Aortic smooth muscle cell (primary cell): ENCODE measurements at places on chromosomes 12 and 14. TPM values are rescaled to one million over a fixed set of nuclear protein-coding genes. Genes with fewer than 3 reads are reported as not detected.

The PSMB11 gene
- total RNA-seq = not detected in 2 replicates

The METTL1 gene
- total RNA-seq = 3.6 and 5.5 TPM in 2 replicates

The VRTN gene
- total RNA-seq = not detected in 2 replicates

The SLC5A8 gene
- total RNA-seq = not detected in 2 replicates

The NGDN gene
- total RNA-seq = 42.3 and 42.7 TPM in 2 replicates

The SYNE3 gene
- 38.7 and 57.7 TPM in 2 replicates for total RNA-seq

The CCDC177 gene
- not detected in 2 replicates for total RNA-seq

The LALBA gene
- total RNA-seq = not detected in 2 replicates

The AMN gene
- total RNA-seq = not detected in 2 replicates

The MDGA2 gene
- total RNA-seq = not detected in 2 replicates

The GPR84 gene
- total RNA-seq = 0.06 TPM in 1 of 2 replicates, not detected in the other

The TAS2R42 gene
- not detected in 2 replicates for total RNA-seq

The LMNTD1 gene
- total RNA-seq = 0.26 TPM in 1 of 2 replicates, not detected in the other

The PTPRO gene
- total RNA-seq = 2.0 and 4.2 TPM in 2 replicates

The CDK17 gene
- 62.9 and 72.5 TPM in 2 replicates for total RNA-seq

The ENDOU gene
- 0.40 and 0.81 TPM in 2 replicates for total RNA-seq

The RTL1 gene
- total RNA-seq = not detected in 2 replicates

The CLSTN3 gene
- 7.0 and 7.9 TPM in 2 replicates for total RNA-seq

The RFX4 gene
- total RNA-seq = not detected in 2 replicates

The PZP gene
- under 0.01 TPM in 1 of 2 replicates, not detected in the other for total RNA-seq

The PLA2G1B gene
- total RNA-seq = 0.25 TPM in 1 of 2 replicates, not detected in the other

The KRT79 gene
- not detected in 2 replicates for total RNA-seq

The NELL2 gene
- under 0.01 TPM in 1 of 2 replicates, not detected in the other for total RNA-seq

The TAS2R9 gene
- total RNA-seq = 0.19 TPM in 1 of 2 replicates, not detected in the other

The SLC22A17 gene
- 11.9 and 12.1 TPM in 2 replicates for total RNA-seq

The GPR132 gene
- not detected in 2 replicates for total RNA-seq

The OR4M1 gene
- not detected in 2 replicates for total RNA-seq

The NCAPD2 gene
- total RNA-seq = 43.6 and 59.2 TPM in 2 replicates

The CLEC6A gene
- not detected in 2 replicates for total RNA-seq

The PRIMA1 gene
- total RNA-seq = not detected in 2 replicates

The R3HDM2 gene
- 7.8 and 14.9 TPM in 2 replicates for total RNA-seq

The DGLUCY gene
- total RNA-seq = 62.2 and 67.8 TPM in 2 replicates

The MANSC4 gene
- total RNA-seq = not detected in 2 replicates

The B4GALNT1 gene
- 1.5 and 2.6 TPM in 2 replicates for total RNA-seq

The KRT73 gene
- total RNA-seq = not detected in 2 replicates

The LUM gene
- total RNA-seq = 691 and 1,118 TPM in 2 replicates
